ENCODE measurements at places on chromosomes 1 and 21. TPM values are rescaled to one million over a fixed set of nuclear protein-coding genes. Genes with fewer than 3 reads are reported as not detected.

The ST6GALNAC5 gene
- total RNA-seq: not detected

DNA sequence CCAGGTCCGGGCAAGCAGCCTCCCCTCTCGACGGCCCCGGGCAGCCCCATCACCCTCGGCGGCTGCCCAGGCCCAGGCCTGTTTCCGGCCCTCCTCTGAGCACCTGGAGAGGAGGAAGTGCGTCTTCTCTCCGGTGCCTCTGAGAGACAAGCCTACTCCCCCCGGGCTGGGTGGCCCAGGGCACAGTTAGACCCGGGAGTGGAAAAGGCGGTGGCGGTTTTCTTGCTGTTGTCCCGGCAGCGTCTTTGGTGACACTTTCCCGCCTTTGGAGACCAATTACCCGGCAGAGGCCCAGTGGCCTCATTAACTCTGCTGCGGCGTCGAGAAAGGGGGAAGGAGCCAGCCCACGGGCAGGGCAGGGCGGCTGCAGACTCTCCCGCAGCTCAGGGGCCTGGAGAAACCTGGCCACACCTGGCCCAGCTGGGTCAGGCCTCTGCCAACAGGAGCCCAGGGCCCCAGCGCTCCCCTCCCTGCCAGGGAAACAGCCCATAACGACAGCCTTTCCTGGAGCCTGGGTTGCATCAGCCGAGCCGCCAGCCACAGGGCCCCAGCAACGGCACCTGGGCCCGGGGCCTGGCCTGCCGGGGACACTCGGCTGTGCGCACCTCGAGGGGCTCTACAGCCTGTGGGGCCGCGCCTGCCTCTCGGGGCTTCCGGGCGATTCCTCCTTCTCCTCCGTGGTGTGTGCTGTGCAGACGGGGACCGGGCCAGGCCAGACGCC is 28.4 kb upstream of the C1orf159 start:
- no peak for DNase-seq

- DNase-seq: no peak
Measured at GRCh38 chr1:83495560-83495959, 503.4 kb downstream of the TTLL7 start.

DNA sequence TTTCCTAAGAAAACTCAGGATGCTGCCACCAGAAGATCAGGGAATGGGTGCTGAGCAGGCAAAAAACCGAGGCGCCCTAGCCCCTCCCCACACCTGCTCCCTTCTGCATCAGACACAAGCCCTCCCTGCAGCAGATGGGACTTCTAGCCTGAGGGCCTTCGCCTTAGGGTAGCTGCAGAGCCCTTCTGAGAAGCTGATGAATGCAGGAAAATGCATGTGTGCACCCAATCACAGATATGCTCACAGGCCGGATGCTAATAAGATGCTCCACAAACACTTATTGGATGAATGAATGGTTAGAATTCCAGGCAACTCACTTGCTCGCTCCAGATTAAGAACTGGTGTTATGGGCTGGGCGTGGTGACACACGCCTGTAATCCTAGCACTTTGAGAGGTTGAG is 6.8 kb upstream of the C1orf210 start:
- DNase-seq: no peak

The MFSD2A gene
- 1.2 TPM for total RNA-seq

- DNase-seq: no peak
Measured at GRCh38 chr1:228353601-228354371, 52.8 kb downstream of the TRIM11 start.

The CACNA1S gene
- not detected for total RNA-seq

DNA sequence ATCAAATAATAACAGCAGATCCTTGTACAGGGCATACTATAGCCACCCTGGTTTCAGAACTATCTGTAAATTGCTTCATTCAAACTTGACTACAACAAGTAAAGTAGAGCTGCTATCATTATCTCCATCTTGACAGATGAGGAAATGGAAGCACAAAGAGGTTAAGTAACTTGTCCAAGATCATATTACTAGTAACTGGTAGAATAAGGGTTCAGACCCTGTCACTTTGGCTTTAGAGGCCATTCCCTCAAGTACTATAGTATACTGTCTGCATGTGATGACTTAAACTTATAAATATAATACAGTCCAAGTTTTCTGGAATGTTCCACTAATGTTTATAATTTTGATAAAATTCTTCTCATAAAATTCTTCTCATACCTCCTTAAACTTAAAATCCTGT is 24.8 kb downstream of the PGM1 start:
- DNase-seq: no peak

- DNase-seq: no peak
Measured at GRCh38 chr1:89429062-89429461, 65.2 kb downstream of the GBP6 start.

DNA sequence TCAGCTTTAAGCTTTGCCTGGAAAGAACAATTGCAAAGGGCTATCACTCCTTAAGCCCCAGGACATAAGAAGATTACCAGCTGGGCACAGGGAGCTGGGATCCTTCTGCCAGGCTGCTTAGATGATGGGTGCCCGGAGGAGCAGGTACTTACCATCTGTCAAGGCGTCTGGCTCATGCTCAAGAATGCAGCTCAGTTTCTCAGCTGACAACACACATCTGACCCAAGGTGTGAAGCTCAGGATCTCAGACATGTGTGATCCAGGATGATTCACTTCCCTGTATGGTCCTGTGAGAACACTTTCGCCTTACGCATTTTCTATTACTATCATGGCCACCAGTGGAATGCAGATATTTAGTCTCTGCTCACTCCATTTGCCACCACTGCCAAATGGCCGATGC is 14.7 kb upstream of the DISC1 start:
- DNase-seq: no peak

- no peak for DNase-seq
Measured at GRCh38 chr21:29716753-29717152, 223.0 kb downstream of the GRIK1 start.

The HLX gene
- 0.39 TPM for total RNA-seq

GRCh38 chr1:170214117-170215032 is 68.6 kb downstream of the NTMT2 start:
- DNase-seq: no peak

The PLK3 gene
- total RNA-seq: 13.7 TPM

DNA sequence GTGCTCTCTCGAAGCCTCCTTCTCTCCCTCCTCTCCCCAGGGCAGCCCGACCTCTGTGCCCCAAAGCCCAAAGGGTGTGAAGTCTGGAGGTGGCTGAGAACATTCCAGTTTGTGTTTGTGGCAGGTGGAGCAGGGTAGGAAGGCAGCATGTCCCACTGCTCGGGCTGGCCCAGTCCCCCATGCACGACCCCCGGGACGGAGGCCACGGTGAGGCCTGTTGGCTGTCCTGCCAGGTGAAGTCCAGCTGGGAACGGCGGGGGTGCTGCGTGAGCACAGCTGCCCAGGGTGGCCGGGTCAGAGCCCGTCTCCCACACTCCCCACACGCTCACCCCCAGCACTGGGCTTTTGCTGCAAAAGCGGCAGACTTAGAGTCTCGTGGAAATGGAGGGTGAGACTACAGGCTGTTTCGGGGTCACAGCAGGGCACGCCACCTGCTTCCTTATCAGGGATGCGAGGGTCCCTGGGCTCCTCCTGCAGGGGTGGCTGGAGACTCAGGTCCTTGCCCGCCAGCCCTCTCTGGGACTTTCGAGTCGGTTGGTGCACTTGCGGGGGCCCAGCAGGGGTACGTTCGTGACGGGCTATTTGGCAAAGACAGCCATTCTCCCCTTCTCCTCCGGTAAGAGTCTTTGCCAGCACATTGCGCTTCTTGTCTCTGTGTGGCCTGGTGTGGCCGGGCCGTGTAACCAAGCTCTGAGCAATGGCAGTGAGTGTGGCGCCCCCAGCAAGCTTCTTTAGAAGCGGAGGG is 40.3 kb downstream of the MORN1 start:
- DNase-seq: no peak

DNA sequence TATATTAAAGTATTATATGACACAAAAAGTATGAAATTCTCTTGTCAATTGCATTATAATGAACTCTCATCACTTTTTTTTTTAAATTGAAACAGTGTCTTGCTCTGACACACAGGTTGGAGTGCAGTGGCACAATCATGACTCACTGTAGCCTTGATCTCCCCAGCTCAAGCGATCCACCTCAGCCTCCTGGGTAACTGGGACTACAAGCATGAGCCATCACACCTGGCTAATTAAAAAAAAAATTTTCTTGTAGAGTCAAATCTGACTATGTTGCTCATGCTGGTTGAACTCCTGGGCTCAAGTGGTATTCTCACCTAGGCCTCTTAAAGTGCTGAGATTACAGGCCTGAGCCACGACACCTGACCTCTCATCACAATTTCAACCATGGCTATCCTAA is 259.3 kb downstream of the S1PR1 start:
- DNase-seq: no peak

GRCh38 chr1:116560704-116561490 is 9.9 kb downstream of the CD58 start:
- no peak for DNase-seq

The S100A4 gene
- total RNA-seq: 773 TPM

The TAS1R1 gene
- not detected for total RNA-seq

DNA sequence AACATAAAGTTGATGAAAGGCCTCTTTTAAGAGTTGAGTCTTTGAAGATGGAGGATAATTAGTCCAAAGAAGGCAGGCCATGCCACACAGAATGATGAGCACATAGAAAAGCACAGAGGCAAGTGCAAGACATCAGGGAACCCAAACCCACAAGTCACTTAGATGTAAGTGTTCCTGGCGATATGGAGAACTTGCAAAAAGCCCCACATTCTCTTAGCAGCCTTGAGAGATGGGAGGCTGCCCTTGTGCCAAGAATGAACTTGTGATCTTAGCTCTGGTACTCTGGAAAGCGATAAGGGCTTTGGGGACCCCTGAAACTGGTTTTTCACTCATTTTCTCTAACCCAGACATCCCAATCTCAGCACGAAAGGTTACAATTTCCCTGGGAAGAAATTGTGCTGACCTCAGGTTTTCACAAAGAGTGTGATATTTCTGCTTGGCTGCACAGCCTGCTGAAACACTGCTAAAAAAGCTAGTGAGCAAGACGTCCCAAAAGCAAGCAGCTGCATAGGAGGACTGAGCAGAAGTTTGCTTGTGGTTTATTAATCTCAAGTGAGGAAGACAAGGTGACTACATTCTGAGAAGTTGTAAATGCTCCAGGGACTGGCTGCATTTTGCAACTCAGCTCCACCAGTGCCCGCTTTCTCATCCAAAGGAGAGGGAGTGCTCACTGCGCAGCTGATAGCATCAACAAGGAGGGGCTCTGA is 496.9 kb upstream of the CAMK1G start:
- DNase-seq: no peak

GRCh38 chr1:78617615-78618026 is 2.6 kb upstream of the IFI44L start:
- DNase-seq: peak; percentile 63

DNA sequence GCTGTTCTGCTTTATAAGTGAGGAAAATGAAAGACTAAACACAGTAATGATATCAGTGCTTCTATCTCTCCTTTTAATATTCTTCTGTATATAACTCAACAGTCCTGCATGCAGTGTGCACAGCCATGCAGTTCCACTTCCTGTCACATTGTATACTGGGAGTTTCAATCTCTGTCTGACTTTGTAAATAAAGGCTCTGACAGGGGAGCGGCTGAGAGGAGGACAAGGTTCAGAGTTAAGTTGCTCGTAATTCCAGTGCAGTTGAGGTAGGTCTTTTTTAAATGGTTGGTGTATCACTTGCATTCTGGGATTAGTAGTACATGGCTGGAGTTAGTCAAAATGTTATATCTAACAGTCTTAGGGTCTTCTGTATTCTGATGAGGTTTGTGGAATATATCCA is 264.5 kb downstream of the OLFM3 start:
- no peak for DNase-seq

- DNase-seq: no peak
Measured at GRCh38 chr1:109383087-109383779, 14.5 kb downstream of the SORT1 start.

- no peak for DNase-seq
Measured at GRCh38 chr1:207977876-207978275, 67.0 kb upstream of the CD34 start.

The CIART gene
- 3.4 TPM for total RNA-seq

The TIAM1 gene
- total RNA-seq: 3.7 TPM

GRCh38 chr1:14570514-14570913 is 28.0 kb upstream of the KAZN start:
- no peak for DNase-seq

The EPHA10 gene
- 2.8 TPM for total RNA-seq

DNA sequence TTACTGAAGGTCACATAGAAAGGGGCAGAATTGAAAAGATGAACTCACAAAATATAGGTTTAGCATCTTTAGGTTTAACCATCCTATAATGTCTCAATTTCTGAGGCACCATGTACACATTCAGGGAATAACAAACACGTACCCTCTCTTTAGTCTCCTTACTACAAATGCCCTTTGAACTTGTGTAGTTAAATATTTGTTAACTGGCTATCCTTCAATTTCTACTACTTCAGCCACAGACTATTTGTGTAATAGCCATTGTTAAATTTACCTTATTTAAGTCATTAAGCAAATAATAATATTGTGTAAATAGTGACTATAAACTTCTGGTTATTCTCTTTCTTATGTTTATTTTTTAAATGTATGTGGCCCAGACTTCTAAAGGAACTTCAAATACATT is 600.5 kb downstream of the KCNT2 start:
- DNase-seq: no peak

DNA sequence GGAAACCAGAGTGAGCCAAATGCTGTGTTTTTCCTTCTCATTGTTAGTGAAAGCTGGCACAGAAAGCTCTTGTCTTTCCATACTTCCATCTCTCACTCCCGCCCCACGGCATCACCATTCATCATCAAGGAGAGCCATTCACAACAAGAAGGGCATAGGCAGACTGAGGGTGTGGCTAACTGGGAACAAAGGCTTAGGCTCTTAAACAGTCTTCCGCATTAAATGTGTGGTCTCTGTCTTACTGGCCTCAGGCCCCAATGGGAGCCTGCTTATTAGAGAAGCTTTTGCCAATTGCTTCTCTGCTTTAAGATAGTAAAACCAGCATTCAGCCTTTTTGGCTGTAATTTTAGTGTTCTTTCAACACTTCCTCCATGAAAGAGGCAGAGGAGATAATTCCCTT is 51.4 kb downstream of the TNFSF18 start:
- no peak for DNase-seq

DNA sequence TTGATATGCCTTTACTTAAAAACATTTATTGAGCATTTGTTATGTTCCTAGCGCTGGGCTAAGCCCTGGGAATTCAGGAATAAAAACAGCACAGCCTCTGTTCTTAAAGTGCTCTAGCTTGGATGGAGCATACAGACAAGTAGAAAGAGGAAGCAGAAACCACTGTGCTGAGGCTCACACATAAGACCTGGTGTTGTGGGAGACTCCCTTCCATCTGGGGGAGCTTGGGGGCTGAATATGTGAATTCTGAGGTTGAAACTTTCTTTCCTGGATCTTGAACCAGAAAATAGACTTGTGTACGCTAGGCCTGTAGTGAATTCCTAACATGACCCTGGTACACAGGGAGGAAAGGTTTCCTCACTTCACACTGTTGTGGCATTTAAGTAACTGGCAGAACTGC is 209.9 kb downstream of the ZNF326 start:
- no peak for DNase-seq

Data from Panc1 (cell line).